Coronary artery (tissue), 2 donors: ENCODE measurements at places on chromosomes 12 and 14.

- DNase-seq, result no peak
Observed at GRCh38 chr12:79402606-79403005, 288.2 kb downstream of the PAWR start.

- DNase-seq, result peak; percentile 80
Observed at GRCh38 chr14:68143341-68143841, 323.8 kb downstream of the RAD51B start.

DNA sequence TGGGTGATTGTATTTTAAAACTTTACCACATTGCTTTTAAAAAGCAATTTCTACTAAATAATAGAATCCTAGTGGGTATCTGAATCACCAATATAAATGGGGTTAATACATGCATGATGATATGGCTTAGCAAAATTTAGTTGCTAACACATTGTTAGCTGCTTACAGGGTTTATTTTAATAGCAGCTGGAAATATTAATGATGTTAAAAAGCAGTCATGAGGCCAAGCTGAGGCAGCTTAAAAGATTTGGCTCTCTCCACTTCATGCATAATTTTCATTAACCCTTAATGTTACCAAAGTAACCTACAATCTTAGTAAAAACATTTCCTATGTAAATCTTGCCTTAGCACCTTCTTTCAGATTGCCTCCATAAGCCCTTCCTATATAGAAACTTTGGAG is 49.2 kb upstream of the CNOT2 start:
- no peak for DNase-seq

- DNase-seq, result no peak
Observed at GRCh38 chr12:69671597-69671996, 27.5 kb downstream of the BEST3 start.

- no peak for DNase-seq
Observed at GRCh38 chr14:50311337-50311971, 575 bp downstream of the L2HGDH start.

GRCh38 chr12:24997970-24998582 is 49.2 kb upstream of the BCAT1 start:
- DNase-seq, result no peak

DNA sequence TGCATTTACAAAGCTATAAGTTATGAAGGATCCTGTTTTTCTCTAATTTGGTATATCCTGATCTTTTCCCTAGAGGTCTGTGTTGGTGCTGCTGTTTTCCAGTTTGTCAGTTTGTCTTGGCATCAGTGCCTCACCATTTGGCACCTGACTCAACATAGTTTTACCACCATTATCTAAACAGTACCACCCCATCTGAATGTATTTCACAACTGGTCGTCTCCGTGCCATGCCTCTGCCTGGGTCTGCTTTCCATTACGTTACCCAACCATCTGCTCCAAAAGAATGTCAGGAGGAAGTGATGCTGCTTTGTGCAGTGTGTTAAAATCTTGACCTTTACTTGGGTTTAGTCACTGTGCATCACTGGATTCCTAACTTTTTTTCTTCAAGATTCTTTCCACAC is 129.3 kb upstream of the RASSF8 start:
- peak; percentile 87 for DNase-seq
